ENCODE measurements at places on chromosomes 1 and 21.

GRCh38 chr1:224357626-224358124, 996 bp downstream of the CNIH4 start:
- no peak for DNase-seq

DNA sequence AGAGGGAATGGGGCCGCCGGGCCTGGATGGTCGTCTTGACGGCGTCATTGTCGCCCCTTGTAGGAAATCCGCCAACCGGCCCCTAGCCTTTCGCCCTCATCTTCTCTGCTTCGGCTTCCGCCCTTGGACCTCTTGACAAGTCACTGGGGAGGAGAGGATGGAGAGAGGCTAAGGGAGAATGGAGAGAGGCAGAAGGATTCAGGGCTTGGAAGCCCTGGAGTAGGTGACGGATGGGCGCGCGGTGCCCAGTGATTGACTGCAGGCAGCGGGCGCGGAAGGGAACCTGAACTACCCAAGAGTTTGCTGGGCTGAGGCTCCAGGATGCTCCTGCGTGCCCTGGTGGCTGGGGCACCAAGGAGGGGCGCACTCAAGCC, 651 bp downstream of the PDE4B start:
- DNase-seq: no peak

DNA sequence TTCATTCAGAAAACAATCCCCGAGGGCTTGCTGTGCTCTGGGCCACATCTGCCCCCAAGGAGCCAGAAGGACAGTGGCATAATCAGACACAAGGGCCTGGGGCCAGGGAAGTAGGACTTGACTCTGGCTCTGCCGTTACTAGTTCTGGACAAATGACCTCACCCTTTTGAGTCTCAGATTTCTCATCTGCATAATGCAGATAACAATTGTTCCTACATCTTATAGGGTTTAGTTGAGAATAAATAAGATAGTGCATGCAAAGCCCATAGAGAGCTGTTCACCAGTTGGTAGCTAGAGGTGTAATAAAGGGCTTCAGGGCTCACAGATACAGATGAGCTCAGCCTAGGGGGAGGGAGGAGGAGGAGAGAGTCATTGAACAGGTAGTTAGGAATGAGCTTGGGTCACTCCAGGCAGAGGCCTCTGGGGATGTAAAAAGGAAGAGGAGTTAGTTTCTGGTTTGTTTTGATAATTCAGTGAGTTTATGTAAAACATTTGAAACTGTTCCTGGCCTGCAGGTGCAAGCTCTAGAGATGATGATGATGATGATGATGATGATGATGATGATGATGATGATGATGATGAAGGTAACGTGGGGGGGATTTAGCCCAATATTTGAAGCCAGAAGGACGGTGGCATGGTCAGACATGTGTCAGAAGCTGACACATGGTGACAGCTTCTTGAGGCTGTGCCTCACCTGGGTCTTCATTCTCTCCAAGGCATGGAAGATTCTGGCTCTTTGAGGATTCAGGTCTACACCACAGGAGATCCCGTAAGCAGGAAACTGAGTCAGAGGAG, 858 bp downstream of the LACTBL1 start:
- DNase-seq: no peak

- DNase-seq: no peak
Observed at GRCh38 chr1:78279051-78279450, 211.7 kb upstream of the PTGFR start.

DNA sequence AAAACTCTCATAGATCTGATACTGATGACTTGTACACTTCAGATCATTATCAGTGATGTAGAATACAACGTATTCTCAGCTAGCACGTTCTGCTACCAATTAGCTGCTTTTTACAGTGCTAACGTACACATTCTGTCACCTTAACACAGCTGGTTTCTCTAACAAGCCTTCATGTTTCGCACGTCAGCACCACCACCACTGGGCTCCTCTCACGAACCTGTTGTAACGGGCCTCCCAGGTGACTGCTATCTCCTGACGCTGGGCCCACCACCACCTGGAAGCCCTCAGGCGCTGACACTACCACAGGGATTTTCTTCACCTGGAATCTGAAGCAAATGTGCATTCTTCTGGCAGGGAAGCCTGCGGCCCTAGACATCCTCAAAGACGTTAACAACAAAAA, 19.8 kb downstream of the TOMM20 start:
- no peak for DNase-seq
